ENCODE measurements at places on chromosomes 11 and 22. TPM values are rescaled to one million over a fixed set of nuclear protein-coding genes. Genes with fewer than 3 reads are reported as not detected.

SLC22A9 gene
- total RNA-seq: not detected

CNIH2 gene
- not detected for total RNA-seq

GRCh38 chr11:125995313-125995712, 49.5 kb downstream of the VSIG10L2 start:
- no peak for DNase-seq

SERPIND1 gene
- total RNA-seq: not detected

DNA sequence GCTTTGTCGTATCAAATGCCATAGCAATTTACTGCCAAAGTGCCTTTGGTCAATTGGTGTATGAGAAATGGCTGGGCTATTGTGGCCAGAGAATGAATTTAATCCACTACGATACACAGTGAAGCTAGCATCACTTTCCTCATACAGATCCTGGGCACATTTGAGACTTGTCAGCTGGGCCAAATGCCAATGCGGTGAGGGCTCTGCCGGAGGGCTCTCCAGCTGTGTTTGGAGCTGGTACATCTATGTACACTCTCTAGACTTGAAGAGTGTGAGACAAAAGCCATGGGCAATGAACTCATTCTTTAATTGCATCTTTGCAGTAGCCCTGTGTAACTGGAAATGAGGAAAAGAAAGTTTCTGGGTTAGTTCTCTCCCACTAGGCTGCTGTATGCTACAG, 1052.9 kb downstream of the NTM start:
- DNase-seq: no peak
